ENCODE measurements at places on chromosomes 5 and 9.

GRCh38 chr9:73137914-73138313 lies 13.8 kb upstream of the ANXA1 start:
- H3K27ac ChIP-seq = no peak overlapping the region
- no peaks in the 10 kb centered on the region for H3K36me3 ChIP-seq
- H3K4me3 ChIP-seq = no peak overlapping the region
- DNase-seq = no peak

GRCh38 chr5:60851626-60852025 lies 7.6 kb upstream of the ELOVL7 start:
- no peaks in the 10 kb centered on the region for H3K27me3 ChIP-seq
- no peak overlapping the region for H3K27ac ChIP-seq
- no peaks in the 10 kb centered on the region for H3K4me1 ChIP-seq
- no peaks in the 10 kb centered on the region for H3K36me3 ChIP-seq
- DNase-seq = no peak
- no peak overlapping the region for H3K4me3 ChIP-seq

DNA sequence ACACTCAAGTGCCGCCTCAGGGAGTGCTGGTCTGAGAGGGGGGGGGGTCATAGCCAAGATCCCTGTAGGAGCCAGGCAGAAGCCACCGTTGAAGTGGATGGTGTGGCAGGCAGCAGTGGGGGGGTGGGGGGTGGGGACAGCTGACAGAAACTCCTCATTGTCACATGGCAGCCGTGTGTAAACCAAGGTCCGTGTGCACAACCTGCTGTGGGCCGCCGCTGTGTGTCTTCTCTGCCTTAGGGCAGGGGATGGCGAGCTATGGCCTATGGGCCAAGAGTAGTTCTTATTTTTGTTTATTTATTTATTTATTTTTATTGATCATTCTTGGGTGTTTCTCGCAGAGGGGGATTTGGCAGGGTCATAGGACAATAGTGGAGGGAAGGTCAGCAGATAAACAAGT lies 13.4 kb downstream of the SQSTM1 start:
- no peak for DNase-seq
- H3K27ac ChIP-seq = no peak overlapping the region
- no peaks in the 10 kb centered on the region for H3K27me3 ChIP-seq

DNA sequence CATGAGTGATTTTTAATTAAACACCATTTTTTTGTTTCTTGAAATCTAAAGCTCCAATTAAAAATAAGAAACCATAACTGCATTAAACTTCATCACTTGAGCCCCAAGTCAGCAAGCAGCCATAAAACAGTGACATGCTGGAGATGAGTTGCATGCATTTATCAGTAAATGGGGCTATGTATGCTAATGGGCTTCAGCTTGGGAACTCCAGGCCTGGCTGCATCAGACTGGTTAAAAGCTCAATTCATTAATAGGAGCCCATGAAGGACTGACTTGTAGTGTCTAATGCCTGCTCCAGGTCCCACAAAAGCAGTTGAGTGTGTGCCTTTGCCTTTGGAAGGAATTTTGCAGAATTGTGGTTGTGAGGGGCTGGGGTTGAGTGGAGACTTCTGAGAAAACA lies 33.6 kb upstream of the GPR151 start:
- no peak for DNase-seq
- peaks cover 7% of the 10 kb centered on the region for H3K4me1 ChIP-seq
- no peak overlapping the region for H3K27ac ChIP-seq
- H3K36me3 ChIP-seq = no peaks in the 10 kb centered on the region

DNA sequence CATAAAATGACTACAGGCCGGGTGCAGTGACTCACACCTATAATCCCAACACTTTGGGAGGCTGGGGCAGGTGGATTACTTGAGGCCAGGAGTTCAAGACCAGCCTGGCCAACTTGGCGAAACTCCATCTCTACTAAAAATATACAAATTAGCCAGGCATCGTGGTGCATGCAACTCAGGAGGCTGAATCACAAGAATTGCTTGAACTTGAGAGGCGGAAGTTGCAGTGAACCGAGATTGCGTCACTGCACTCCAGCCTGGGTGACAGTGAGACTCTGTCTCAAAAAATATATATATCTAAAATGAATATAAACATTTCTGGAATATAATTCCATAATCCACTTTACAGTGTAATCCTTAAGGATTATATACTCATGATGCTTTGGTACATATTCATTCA lies 66.5 kb downstream of the TEX10 start:
- H3K27me3 ChIP-seq = no peaks in the 10 kb centered on the region
- no peak overlapping the region for H3K4me3 ChIP-seq
- DNase-seq = no peak
- no peaks in the 10 kb centered on the region for H3K4me1 ChIP-seq
- no peak overlapping the region for H3K27ac ChIP-seq

All from MM.1S (cell line).